ENCODE measurements at places on chromosomes 3 and 15.

GRCh38 chr3:11150256-11150655, 4.0 kb upstream of the HRH1 start:
- no peak for DNase-seq

DNA sequence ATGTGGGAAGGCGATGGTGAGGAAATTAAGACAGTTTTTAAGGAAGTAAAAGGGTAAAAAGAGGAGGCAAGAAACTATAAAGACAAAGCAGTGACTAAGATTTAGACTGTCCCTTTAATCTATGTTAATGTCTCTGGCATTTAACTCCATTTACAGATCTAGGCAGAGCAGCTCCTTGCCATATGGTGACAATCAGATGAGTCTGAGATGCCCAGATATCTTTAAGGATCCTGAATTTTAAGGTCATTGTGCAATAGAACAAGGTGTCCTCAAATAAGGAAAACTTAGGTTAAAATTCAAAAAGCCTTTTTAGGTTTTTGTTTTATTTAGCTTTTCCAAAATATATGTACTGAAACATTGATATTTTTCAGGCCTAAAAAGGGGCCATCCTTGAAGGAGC, 24.1 kb downstream of the RASGRP1 start:
- DNase-seq: no peak

DNA sequence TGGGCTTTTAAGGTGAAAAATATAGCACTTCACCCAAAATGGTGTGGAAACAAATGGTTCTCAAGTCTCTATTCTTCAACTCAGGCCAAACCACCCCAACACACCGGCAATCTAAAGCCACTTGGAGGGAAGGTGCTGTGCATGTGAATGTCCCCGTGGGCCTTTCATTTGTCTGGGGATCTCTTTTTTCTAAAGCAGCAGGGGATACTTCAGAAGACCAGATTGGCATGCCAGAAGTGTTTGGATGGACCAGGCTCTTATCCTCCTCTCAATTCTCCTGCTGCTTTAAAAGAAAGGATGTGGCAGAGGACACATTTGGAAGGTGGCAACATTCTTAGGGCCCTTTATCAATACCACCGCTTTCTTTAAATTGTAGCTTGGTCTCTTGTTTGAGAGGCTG, 193.1 kb downstream of the MEIS2 start:
- DNase-seq: peak; percentile 75

GRCh38 chr3:869734-870133, 223.1 kb upstream of the CNTN6 start:
- no peak for DNase-seq

DNA sequence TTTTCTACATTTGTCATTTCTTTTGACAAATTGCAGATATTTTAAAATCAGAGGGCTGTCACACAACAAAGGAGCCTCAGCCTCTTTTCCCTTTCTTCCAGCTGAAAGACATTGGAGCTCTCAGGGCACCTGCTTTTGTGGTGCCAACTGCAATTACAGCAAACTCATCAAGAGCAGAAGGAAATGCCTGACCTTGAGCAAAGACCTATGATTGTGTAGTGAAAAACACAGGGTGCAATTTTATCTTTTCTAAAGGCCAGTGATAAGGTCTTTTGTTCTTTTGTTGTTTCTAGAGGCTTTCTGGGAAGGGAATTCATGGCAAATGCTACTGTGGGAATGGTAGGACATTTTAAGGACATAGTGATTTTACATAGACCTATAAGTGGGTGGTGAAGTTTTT, 214.3 kb downstream of the OXSM start:
- DNase-seq: no peak

GRCh38 chr3:48467473-48468267, 21.1 kb downstream of the ATRIP start:
- DNase-seq: no peak

- DNase-seq: no peak
Measured at GRCh38 chr3:113660458-113660857, 36.0 kb downstream of the USF3 start.

DNA sequence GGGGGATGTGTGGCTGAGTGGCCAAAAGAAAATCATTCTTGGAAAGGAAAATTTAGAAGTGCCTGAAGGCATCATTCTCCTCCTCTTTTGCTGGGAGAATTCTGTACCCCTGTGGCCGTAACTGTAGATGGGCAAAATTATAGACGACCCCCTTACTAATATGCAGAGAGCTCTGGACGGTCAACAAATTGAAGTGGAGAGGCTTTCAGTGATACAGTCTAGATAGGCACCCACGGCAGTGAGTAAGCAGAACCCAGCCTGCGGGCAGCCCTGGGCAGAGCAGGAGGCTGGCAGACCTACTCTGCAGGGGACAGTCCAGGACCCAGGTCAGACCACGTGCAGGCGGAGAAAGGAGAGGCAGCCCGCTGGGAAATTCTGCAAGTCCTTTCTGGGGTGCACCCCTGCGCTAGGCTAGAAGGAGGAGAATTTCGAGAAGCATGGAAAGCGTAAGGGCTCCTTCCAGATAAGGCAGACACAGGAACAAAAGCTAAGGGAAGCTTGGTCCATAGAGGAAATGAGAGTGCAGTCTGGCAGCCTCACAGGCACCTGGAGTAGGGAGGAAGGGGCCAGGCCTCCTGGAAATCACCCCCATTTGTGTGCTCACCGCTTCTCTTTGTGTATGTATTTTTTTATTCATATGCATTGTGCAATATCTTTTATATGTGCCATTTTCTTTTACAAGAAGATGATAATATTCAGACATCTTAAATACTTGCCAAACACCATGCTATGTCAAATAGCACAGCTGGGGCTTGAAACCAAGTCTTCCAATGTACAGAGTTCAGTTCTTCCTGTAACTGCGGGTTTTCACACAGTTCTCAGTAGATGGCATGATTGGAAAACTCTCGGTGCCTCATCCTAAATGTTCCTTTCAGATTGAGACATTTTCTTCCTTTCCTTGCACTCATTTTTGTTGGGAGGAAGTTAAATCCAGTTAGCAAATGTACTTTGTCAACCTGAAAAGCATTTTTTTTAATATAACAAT, 40.2 kb downstream of the LRRK1 start:
- DNase-seq: no peak

GRCh38 chr3:102060814-102061213, 211.5 kb downstream of the NFKBIZ start:
- DNase-seq: no peak

- no peak for DNase-seq
Measured at GRCh38 chr3:173711619-173712018, 314.1 kb downstream of the NLGN1 start.

DNA sequence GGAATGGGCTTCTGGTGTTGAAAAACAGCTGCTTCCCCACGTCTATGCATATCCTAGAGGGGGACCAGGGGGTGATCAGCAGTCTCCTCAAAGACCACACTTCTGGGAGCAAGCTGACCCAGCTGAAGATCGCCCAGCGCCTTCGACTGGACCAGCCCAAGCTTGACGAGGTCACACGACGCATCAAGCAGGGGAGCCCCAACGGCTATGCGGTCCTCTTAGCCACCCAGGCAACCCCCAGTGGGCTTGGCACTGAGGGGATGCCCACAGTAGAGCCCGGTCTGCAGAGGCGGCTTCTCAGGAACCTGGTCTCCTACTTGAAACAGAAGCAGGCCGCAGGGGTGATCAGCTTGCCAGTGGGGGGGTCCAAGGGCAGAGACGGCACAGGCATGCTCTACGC, 2.5 kb downstream of the RBM15B start:
- no peak for DNase-seq

DNA sequence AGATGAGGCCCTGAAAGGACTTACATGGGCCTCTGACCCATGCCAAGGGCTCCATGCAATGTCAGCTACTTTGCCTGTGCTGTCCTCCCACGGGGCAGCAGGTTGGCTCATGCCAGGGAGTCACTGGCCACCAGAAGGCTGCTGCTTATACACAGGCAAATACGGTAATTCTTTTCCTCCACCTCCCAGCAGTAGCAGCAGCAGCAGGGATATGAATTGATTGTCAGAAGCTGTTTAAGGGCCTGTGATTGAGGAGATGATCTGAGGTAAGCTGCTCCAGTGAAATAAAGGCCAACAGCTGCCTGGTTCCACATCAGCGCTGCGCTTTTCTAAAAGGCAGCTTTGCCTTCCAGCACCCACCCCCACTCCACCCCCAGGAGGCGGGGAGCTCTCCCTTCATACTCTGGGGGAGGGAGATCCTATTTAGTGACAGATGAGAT, 250.5 kb downstream of the SHQ1 start:
- peak; percentile 56 for DNase-seq

DNA sequence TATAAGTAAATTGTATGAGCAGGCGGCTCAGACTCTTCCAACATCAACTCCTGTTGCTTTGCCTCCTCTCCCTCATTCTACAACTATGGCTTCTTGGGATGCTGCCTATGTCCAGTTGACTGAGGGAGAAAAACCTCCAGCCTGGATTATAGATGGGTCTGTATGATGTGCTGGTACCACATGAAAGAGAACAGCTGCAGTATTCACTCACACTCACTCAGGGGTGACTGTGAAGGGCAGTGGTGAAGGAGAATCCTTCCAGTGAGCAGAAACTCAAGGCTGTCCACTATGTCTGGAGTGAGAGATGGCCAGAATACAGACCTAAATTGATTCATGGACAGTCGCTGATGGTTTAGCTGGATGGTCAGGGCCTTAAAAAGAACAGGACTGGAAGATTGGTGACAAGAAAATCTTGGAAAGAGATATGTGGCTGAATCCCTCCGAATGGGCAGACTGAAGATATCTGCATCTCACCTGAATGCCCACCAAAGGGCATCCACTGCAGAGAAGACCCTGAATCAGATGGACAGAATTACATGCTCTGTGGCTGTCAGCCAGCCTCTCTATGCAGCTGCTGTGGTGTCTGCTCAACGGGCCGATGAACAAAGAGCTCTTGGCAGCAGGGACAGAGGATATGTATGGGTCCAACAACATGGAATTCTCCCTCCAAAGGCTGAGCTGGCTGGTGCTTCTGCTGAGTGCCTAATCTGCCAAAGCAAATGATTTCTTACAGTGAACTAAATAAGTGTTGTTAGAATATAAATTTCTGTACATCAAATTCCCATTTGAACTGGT, 1.9 kb upstream of the BCL2L10 start:
- no peak for DNase-seq

DNA sequence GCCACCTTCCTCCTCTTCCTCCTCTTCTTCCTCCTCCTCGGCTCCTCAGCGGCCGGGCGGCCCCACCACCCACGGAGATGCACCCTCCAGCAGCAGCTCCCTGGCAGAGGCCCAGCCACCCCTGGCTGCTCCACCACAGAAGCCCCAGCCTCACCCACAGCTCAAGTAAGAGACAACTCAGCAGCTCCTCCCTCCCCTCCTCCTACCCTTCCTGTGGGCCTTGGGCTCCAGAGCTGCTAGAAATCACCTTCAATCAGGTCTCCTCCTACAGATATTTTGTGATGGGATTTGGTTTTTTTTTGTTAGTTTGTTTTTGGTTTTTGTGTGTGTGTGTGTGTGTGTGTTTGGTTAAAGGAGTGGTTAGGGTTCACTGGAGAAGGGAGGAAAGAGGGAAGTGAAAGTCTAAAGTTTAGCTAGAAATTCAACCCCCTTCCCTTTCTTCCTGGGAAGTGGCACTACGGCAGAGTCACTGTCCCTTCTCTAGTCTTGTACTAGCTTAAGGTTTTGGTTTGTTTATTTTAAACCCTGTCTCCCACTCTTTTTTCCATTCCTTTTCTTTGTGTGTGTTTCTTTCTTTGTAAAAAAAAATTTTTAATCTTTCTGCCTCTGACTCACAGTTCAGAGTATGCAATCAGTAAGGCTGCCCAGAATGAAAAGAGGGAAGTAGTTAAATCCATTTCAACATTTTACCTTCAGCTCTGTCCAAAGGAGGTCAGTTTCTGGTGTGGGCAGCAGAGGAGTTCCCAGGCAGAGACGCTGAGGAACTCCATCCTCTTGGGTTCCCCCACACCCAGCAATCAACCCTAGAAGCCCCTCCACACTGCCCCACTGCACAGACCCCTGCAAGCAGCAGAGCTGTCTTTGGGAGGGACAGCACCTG, 29.0 kb upstream of the TIMP4 start:
- no peak for DNase-seq

DNA sequence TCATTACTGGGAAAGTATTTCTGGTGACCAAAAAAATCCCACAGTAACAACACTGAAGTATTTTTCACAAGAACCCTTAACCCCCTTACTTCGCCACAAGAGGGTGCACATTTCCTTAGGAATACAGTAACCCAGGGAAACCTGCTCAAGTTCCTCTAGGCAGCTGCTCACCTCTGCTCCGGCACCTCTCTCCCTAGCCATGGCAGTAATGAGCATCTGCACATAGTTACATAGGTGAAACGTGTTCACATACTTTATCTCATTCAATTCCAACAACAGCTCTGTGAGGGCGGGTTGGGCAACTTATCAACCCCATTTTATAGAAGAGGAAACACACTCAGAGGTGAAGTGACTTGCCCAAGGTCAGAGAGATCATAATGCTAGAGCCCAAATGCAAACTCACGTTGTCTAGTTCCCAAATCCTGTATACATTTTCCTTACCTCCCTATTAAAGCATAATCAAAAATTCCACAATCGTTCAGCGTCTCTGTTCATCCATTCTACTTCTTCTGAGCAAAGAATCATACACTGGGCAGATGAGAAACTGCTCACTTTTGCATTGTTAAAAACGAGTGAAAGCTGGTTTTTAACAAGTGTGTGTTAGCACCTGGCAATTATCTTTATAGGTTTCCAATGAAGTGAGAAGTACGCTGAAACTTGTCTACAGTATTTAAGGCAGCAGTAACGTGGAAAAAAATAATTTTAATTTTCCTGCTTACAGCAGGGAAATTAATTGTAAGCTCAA, 90.7 kb downstream of the IGF2BP2 start:
- DNase-seq: peak; percentile 75

- no peak for DNase-seq
Measured at GRCh38 chr3:194976049-194976451, 290.4 kb downstream of the FAM43A start.

DNA sequence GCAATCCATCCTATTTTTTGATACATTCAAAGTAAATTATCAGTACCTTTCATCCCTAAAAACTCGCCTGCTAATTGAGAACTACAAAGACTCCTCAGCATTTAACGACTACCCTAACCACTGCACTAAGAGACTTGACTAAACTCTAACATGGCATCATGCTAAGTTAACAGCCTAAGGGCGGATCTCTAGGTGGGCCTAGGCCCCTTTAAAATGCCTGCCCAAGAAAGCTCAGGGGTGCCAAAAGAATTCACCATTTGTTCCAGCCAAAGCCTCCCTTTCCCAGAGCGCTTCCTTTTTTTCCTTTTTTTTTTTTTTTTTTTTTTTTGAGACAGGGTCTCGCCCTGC, 568 bp upstream of the NEK4 start:
- DNase-seq: no peak

DNA sequence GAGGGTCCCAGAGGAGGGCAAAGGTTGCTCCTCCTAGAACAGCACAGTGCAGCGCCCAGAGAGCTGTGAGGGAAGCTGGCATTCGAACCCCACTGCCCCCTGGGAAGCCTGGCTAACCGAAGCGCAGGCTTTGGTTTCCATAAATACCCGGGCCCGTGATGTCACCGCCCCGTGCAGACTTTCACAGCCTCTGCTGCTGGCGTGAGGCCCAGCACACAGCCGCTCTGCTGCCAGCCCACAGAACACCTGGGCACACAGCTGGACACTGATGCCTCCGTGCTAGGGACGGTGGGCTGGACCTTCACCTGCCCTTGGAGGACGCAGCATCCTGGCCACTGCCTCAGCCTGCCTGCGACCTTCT, 1.0 kb downstream of the IQSEC1 start:
- DNase-seq: no peak
